ENCODE measurements at places on chromosomes 5 and 9. TPM values are rescaled to one million over a fixed set of nuclear protein-coding genes. Genes with fewer than 3 reads are reported as not detected.

Gene GNAQ
- total RNA-seq = 132 TPM

Gene IRX2
- total RNA-seq = 56.4 TPM

Gene TNC
- 52.9 TPM for total RNA-seq

Gene ALDH1A1
- total RNA-seq = 212 TPM

Gene CBY3
- not detected for total RNA-seq

Gene ALDOB
- not detected for total RNA-seq

Gene ERMP1
- total RNA-seq = 34.8 TPM

Gene IFNK
- total RNA-seq = not detected

Gene NELFB
- total RNA-seq = 47.2 TPM

Gene CAMK4
- 3.8 TPM for total RNA-seq

Gene COL27A1
- 13.7 TPM for total RNA-seq

GRCh38 chr9:4220346-4220745 is 79.5 kb downstream of the GLIS3 start:
- no peak for DNase-seq

GRCh38 chr5:78907255-78907891 is 77.7 kb downstream of the ARSB start:
- DNase-seq = no peak

DNA sequence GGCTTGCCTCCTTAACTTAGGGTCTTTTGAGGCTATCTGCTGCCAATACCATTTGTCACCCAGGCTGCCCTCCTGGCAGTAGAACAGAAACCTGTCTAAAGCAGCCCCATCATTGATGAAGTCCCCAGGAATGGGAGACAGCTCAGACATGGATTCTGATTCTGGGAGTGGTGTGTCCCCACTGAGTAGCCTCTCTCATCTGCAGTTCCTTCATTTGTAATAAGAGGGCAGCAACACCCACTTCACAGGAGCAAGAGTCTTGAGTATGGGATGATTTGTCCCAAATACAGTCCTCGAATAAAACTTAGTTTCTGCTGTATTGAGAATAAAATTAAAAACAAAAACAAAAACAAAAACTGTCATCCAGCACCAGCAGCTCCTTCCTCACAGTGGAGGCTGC is 167.6 kb downstream of the ASTN2 start:
- DNase-seq = no peak

DNA sequence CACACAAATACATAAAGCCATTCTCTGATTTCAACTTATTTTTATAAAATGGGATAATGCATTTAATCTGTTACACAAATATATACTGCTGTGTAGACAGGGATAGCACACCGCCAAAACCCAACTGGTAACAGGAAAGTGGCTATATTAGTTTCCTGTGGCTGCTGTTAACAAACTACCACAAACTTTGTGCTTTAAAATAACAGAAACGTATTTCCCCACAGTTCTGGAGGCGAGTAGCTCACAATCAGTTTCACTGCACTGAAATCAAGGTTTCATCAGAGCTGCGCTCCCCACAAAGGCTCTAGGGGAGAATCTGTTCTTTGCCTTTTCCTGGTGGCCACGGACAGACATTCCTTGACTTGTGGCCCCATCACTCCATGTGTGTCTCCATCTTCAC is 94.0 kb downstream of the MLLT3 start:
- DNase-seq = no peak

- no peak for DNase-seq
Observed at GRCh38 chr9:122218071-122218934, 10.5 kb downstream of the LHX6 start.

- no peak for DNase-seq
Observed at GRCh38 chr5:122394284-122394930, 82.4 kb downstream of the SNCAIP start.

GRCh38 chr5:41797662-41798061 is 72.6 kb downstream of the OXCT1 start:
- no peak for DNase-seq

- DNase-seq = no peak
Observed at GRCh38 chr9:38339496-38339895, 53.0 kb upstream of the ALDH1B1 start.

GRCh38 chr9:136052991-136053756 is 41.9 kb downstream of the NACC2 start:
- peak; percentile 61 for DNase-seq

GRCh38 chr9:108382310-108382709 is 473.5 kb downstream of the ACTL7B start:
- no peak for DNase-seq

- DNase-seq = no peak
Observed at GRCh38 chr5:165837286-165837685, 2331.9 kb downstream of the MAT2B start.

GRCh38 chr9:69555802-69556201 is 116.4 kb downstream of the APBA1 start:
- DNase-seq = no peak

GRCh38 chr5:135250671-135251070 is 148.4 kb downstream of the MACROH2A1 start:
- DNase-seq = no peak

DNA sequence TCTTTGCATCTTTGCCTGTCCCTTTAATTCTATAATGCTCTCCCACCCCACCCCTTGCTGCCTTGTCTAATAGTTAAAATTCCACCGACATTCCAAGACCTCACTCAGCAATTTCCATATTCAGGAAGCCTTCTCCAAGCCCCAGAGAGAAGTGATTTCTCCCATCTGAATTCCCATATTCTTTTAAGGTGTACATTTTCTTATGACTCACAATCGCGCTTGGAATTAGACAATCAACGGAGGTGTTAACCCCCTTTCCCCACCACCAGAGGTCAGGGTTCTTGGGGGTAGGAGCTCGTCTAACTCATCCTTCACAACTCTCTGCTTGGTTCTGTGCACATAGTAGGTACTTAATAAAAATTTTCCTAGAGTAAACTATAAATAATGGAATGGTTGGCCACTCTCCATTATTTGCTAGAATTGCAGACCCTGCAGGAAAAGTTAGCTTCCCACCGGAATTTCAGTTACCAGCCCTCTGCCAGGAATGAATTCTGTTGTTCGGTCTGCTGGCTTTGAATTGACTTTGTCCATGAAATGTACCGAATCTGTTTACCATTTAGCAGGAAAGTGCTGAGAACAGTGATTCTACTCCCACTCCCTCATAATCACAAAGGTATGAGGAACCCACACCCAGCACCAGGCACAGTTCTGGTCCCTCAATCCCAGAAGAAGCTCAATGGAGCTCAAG is 5.0 kb downstream of the KCNIP1 start:
- DNase-seq = no peak

DNA sequence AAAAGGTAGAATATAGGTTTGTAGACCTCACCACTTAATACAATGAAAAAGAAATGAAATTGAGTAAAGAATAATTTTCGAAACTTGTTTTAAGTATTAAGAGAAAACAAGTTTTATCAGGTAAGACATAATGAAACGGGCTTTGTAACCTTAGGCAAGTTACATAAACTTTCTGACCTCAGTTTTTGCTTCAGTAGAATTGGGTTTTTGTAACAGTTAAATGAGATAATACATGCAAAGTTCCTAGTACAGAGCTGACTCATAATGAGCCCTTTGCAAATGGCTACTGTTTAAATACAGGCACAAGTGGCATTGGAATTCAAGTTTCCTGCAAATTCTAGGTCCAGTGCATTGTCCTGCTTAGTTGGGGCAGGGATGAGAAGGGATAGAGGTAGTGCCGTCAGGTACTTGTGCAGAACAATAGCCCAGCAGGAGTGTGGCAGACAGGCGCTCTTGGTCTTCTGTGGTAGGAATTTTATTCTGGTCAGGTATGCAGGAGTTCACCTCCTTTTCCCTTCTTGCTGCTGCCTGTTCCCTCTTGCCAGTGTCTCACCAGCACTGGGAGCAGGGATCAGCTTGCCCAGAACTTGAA is 203.8 kb downstream of the PBX3 start:
- no peak for DNase-seq

GRCh38 chr9:90477535-90477934 is 165.1 kb downstream of the DIRAS2 start:
- DNase-seq = no peak

- DNase-seq = no peak
Observed at GRCh38 chr5:176697934-176698538, 50.8 kb downstream of the TSPAN17 start.

- no peak for DNase-seq
Observed at GRCh38 chr9:123419091-123419490, 63.1 kb downstream of the CRB2 start.

GRCh38 chr9:115952430-115953292 is 200.9 kb upstream of the PAPPA start:
- DNase-seq = no peak

GRCh38 chr9:129109952-129110739 is 447 bp downstream of the CRAT start:
- DNase-seq = no peak

- no peak for DNase-seq
Observed at GRCh38 chr5:38600329-38601045, 44.0 kb upstream of the LIFR start.

GRCh38 chr9:129422843-129423192 is 198.1 kb downstream of the C9orf50 start:
- DNase-seq = no peak

DNA sequence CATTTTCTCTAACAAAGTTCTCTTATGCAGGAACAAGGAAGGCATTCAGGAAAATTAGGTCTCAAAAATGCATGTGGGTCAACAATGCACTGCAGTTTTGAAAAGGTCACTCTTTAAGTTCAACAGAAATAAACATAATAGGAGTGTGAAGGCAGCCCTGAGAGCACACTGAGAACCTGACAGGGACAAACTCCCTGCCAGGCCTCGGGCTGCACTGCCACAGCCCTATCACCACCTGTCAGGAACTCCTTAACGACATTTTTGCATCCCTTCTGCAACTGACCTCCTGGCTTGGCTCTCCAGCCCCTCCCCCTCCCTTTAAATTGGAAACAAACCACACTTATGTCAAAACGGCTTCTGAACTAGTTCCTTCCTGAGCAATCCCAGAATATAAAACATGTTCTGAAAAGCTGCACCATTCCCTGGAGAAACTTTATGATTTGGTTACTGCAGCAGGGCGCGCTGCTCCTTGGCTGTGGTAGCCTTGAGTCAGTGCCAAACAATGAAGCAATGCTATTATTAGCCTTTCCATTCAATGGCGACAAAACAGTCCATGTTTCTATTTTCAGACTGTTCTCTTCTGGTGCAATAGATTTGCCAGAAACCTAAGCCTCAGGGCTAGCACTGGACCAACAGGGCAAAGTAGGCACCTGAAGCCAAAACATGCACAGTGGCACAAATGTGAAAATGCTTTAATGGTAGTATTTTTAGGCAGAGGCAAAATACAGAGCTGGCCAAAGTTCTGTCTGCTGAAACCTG is 160.1 kb upstream of the ZNF608 start:
- no peak for DNase-seq

DNA sequence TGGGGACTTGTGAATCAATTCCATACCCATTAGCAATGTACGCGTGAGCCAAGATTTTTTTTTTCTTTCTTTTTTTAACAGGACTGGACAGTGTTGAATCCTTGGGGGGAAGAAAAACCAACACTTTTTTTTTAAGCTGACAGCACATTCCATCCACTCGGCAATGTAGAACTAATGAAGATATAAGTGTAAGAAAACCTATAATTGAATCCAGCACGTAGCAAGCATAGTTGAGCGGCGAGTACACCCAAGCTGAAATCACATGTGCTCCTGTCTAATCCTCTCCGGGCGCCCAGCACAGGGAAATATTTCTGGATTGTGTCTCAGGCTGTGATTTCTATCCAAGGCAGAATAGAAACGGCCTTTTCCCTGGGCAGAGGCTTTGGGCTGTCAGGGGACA is 118.2 kb downstream of the BOD1 start:
- DNase-seq = no peak

DNA sequence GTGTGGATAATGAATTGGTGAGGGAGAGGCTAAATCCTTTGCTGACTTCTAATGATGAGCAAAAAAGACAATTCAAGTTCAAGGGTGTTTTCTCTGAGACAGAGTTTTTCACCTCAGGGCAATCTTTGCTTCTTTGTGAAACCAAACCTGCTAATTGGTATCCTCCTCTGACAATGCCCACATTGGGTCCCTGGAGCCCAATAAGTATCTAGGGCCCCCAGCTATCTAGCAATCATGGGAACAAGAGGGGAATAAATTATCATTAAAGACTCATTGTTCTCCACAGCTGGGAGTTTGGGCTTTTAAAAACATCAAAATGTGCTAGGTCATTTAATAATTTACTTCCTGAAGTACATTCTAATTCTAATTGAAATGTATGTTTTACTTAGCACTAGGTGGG is 227.3 kb downstream of the TMEM167A start:
- DNase-seq = no peak

DNA sequence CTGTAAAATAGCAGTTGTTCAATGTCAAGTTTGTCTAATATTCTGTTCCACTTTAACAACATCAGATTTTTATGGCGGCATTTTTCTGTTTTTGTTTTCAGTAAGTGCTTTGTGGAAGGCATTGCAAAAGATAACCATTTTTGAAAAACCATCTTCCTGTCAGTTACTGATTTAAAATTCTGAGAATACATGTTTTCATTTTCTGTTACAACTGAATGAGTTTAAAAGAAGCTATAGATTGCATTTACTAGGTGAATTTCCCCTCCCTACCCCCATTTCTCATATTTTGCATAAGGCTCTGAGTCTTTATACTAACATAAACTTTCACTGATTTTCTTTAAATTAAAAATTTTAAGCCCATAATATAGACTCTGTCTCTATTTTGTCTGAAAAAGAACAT is 4.6 kb upstream of the ERAP2 start:
- DNase-seq = no peak

GRCh38 chr5:158166424-158166823 is 307.5 kb upstream of the CLINT1 start:
- DNase-seq = no peak

DNA sequence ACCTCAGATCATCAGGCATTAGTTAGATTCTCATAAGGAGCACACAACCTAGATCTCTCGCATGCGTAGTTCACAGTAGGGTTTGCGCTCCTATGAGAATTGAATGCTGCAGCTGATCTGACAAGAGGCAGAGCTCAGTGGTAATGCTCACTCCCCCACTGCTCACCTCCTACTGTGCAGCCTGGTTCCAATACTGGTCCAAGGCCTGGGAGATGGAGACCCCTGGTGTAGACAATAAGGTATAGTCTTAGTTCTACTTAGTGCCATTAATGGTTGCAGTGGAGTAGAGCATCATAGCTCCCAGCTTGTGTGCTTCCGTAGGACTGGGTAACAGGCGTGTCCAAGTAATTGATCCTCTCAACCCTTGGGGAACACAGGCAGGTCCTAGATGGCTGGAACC is 70.4 kb upstream of the ANKRD55 start:
- no peak for DNase-seq

GRCh38 chr5:65674749-65675148 is 47.2 kb downstream of the SGTB start:
- no peak for DNase-seq
